Panc1 (cell line): ENCODE measurements at places on chromosomes 11 and 22.

GRCh38 chr11:2585566-2586086 lies 114.2 kb downstream of the KCNQ1OT1 start:
- no peak for DNase-seq

GRCh38 chr11:64768300-64768694 lies 8.5 kb upstream of the PYGM start:
- no peak for DNase-seq

GRCh38 chr11:60129853-60130252 lies 41.4 kb downstream of the MS4A2 start:
- no peak for DNase-seq

- no peak for DNase-seq
These were observed 814.3 kb downstream of the METTL15 start for GRCh38 chr11:28922386-28922981.

GRCh38 chr11:4766420-4767043 lies 3.2 kb downstream of the OR51F1 start:
- no peak for DNase-seq

DNA sequence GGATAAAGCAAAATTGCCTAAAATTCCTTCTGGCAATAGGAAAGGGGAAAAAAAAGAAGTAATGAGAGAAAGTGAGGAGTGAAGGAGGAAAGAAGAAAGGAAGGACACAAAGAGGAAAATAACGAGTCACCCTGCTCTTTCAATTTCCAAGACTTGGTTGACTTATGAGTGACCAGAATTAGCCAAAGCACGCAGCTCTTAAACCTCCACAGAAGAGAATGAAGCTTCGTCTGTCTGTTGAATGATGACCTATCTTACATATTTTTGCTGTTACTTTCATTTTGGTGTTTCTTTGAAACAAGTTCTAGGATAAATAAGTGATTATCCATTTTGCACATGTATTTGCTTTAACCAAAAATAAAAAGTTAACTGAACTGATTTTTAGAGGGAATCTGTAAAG lies 728 bp downstream of the MMP27 start:
- no peak for DNase-seq
